Right hindlimb (tissue), 1 donor: ENCODE measurements at places on chromosomes 16 and 17.

- no peak for DNase-seq
Observed at GRCh38 chr17:60744355-60744966, 66.8 kb downstream of the BCAS3 start.

- DNase-seq = no peak
Observed at GRCh38 chr17:83007504-83008185, 71.8 kb upstream of the METRNL start.

DNA sequence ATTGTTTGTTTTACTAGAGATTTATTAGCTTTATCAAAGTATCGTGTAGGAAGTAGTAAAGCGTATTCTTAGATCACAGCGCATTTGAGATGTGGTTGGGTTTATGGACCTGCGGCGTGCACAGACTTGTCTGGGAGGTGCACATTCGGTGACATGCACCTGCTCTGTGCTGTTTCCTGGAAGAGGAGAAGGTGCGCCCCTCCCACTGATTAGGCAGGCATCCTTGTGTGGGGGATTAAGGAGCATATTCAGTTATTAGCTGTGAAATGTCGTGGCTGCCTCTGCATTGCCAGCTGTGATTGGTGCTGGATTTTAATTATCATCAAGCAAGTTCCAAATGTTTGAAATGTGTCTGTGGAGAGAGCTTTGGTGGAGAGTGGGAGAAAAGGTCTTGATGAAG, 903.8 kb upstream of the RBFOX1 start:
- no peak for DNase-seq

GRCh38 chr16:68553186-68553585, 14.1 kb downstream of the ZFP90 start:
- no peak for DNase-seq

- DNase-seq = no peak
Observed at GRCh38 chr16:86734543-86735460, 156.5 kb downstream of the FOXL1 start.

- no peak for DNase-seq
Observed at GRCh38 chr17:66980896-66981295, 16.4 kb downstream of the CACNG4 start.

DNA sequence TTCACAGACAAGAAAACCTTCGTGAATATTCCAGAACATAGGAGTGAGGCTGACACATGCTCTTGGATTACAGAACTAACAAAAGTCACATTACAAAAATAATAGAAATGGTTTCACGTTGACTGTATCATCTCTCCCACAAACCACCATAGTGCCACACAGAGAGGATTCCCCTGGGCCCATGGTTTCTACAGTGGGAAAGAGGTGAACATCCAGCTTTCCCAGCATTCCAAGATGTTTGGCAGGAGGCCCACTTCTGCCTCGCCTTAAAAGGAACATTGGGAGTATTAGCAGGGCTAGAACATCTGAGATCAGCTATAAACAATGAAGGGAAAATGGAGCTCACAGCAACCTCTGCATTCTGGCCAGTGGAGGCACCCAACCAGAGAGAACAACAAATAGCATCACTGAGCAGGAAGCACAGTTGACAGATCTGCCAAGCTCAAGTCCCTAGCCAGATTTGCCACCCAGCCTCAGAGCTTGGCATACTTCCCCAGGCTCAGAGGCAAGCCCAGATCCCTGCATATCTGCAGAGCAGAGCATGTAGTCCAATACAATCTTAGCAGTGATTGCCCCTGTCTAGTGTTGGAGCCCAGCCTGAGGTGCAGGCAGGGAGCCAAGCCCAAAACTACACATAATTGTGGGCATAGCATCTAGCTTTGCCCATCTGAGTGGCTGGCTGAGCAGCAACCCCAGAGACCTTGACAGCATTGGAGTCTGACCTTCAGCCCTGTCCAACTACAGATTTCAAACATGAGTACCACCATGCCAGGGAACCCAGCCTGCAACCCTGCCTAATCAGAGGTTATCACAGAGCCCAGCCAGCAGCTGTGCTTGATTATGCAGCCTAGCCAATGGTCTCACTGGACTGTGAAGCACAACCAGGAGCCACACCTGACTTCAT, 260.4 kb downstream of the CEP112 start:
- DNase-seq = no peak
